ENCODE measurements at places on chromosomes 7 and 10.
A peak's percentile ranks its signal among the peaks of the same experiment; 100 is the strongest.

DNA sequence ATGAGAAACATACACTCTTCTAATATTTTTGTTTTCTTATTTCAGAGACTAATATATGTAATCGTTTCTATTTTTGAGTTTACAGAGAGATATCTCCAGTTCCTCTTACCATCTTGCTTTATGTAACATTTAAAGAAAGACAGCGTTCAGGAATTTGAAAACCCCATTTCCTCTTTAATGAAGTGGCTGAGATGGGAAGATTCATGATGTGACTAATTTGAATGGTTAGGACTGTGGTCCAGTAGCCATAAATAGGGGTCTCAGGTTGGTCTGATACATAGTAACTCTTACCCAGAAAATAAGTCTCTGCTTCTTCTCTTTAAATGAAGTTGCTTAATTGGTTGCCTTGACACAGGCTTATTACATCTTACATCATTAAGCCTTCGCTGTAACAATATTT is 6.9 kb downstream of the KMT2E start:
- no peak for DNase-seq

- DNase-seq, result no peak
These were observed 74.7 kb upstream of the PFKP start for GRCh38 chr10:2992401-2993198.

- no peak for DNase-seq
These were observed 9.5 kb downstream of the WAPL start for GRCh38 chr10:86512137-86512536.

DNA sequence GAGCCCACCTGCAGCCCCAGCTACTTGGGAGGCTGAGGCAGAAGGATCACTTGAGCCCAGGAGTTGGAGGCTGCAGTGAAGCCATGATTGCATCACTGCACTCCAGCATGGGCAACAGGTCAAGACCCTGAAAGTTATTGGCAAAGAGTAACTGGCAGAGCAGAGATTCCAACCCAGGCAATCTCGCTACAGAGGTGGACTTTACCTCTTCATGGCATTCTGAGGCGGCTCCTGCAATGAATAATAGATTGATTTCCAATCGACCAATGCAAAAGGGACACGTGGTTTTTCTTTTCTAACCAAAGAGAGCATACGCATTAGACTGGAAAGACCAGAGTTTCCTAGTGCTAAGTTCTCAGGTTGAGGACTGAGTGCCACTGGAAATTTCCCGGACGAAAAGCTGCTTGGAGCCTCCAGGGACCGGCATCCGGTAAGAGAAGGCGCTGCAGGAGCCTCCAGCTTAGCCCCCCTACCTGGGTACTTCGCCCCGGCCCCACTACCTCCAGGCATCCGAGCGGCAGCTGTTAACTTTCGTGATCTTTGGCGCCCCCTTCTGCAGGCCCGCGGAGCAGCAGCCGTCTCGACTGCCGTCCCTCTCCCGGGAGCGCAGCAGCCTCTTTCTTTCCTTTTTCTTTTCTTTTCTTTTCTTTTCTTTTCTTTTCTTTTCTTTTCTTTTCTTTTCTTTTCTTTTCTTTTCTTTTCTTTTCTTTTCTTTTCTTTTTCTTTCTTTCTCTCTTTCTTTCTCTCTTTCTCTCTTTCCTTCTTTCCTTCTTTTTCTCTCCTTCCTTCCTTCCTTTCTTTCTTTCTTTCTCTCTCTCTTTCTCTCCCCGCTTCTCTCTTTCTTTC is 4.1 kb downstream of the MBLAC1 start:
- peak; percentile 76 for DNase-seq

DNA sequence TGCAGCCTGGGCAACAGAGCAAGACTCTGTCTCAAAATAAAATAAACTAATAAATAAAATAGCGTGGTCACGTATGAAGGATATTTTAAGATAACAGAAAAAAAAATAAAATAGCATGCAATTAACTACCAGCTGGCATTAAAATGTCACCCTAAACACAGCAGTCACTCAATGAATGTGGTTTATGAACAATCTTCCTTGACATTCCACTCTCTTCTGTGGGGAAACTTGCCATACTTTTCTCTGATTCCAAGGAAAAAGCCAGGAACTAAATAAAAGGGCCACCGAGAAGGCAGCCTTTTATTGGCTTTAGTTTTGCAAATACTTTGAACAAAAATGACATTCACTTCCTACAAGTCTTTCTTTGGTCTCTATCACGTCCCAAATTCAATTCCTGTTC is 266.6 kb downstream of the PARD3 start:
- no peak for DNase-seq

- no peak for DNase-seq
These were observed 24.9 kb downstream of the MTURN start for GRCh38 chr7:30159698-30160143.

- DNase-seq, result no peak
These were observed 175.3 kb upstream of the SEMA3E start for GRCh38 chr7:83824214-83824613.

DNA sequence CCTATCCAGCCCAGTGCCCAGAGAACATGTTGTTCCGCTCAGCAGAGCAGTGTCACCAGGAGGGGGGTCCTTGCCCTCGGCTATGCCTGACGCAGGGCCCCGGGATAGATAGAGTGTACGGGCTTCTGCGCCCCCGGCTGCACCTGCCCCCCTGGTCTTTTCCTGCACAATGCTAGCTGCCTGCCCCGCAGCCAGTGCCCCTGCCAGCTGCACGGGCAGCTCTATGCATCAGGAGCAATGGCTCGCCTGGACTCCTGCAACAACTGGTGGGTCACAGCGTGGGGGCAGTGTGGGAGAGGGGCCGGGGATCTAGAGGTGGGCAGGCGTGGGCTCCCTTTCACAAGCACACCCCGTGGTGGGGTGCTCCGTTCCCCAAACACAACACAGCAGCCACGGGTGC is 31.4 kb upstream of the ZNF862 start:
- DNase-seq, result no peak

DNA sequence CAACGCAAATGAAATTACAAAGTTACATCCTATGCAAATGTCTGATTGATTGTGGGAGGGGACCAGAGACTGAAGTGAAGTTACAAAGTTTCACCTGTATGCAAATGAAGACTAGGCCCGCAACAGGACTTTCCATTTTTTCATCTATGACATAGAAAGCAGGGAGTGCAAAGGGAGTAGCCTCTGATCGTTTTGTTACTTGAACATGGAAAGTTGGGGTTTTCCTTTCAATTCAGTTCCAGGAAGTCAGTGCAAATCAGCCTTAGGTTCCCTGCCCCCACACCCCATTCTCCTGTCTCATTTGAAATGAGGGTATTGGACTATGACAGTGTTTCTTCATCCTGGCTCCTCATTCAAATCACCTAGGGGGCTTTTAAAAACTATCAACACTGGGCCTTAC is 96.9 kb upstream of the HABP2 start:
- no peak for DNase-seq

DNA sequence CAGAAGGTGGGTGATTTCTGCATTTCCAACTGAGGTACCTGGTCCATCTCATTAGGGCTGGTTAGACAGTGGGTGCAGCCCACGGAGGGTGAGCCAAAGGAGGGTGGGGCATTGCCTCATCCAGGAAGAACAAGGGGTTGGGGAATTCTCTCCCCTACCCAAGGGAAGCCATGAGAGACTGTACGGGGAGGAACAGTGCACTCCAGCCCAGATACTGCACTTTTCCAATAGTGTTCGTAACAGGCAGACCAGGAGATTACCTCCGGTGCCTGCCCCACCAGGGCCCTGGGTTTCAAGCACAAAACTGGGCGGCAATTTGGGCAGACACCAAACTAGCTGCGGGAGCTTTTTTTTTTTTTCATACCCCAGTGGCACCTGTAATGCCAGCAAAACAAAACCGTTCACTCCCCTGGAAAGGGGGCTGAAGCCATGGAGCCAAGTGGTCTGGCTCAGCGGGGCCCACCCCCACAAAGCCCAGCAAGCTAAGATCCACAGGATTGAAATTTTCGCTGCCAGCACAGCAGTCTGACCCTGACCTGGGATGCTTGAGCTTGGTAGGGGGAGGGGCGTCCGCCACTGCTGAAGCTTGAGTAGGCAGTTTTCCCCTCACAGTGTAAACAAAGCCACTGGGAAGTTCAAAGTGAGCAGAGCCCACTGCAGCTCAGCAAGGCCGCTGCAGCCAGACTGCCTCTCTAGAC is 31.2 kb downstream of the ARMC10 start:
- no peak for DNase-seq

GRCh38 chr10:101601541-101601940 is 13.4 kb downstream of the DPCD start:
- no peak for DNase-seq

Measured in activated T-helper 9 cell treated with anti-CD3 and anti-CD28 coated beads, Interleukin-2, amount 50 U/mL, for 16 hours (primary cell).